ENCODE measurements at places on chromosomes 4 and X. TPM values are rescaled to one million over a fixed set of nuclear protein-coding genes. Genes with fewer than 3 reads are reported as not detected.

LONRF3 gene
- 0.07 TPM for polyA plus RNA-seq

GAGE2A gene
- polyA plus RNA-seq: not detected

CSAG3 gene
- 72.2 TPM for polyA plus RNA-seq

GPRASP1 gene
- polyA plus RNA-seq: 2.7 TPM

CFAP99 gene
- 0.13 TPM for polyA plus RNA-seq

TEC gene
- 0.85 TPM for polyA plus RNA-seq

TBC1D8B gene
- 0.08 TPM for polyA plus RNA-seq

All from SK-N-SH (cell line).